Mesothelial cell of epicardium (in vitro differentiated cells): ENCODE measurements at places on chromosomes 5 and 9. TPM values are rescaled to one million over a fixed set of nuclear protein-coding genes. Genes with fewer than 3 reads are reported as not detected.

The WWC1 gene
- 29.9 to 35.1 TPM (median 32.8 TPM) in 3 replicates for total RNA-seq

The IRX1 gene
- 68.5 to 71.5 TPM (median 68.6 TPM) in 3 replicates for total RNA-seq

The FUT7 gene
- 0.09 to 0.13 TPM in 2 of 3 replicates, not detected in the other for total RNA-seq

The PCDHA4 gene
- total RNA-seq, result 18.8 to 20.9 TPM (median 19.8 TPM) in 3 replicates

The DDX4 gene
- total RNA-seq, result 0.18 TPM in 1 of 3 replicates, not detected in the others

The AQP3 gene
- 0.93 to 1.5 TPM (median 1.3 TPM) in 3 replicates for total RNA-seq
